ENCODE measurements at places on chromosomes 16 and 17.

GRCh38 chr16:68450741-68451255 is 2.5 kb upstream of the SMPD3 start:
- no peak for DNase-seq

GRCh38 chr17:42163113-42163512 is 8.3 kb upstream of the RAB5C start:
- DNase-seq = peak; percentile 33

- DNase-seq = no peak
Observed at GRCh38 chr17:75823257-75824041, 20.8 kb downstream of the UNC13D start.

GRCh38 chr17:42517516-42517915 is 18.5 kb upstream of the NAGLU start:
- peak; percentile 67 for DNase-seq

DNA sequence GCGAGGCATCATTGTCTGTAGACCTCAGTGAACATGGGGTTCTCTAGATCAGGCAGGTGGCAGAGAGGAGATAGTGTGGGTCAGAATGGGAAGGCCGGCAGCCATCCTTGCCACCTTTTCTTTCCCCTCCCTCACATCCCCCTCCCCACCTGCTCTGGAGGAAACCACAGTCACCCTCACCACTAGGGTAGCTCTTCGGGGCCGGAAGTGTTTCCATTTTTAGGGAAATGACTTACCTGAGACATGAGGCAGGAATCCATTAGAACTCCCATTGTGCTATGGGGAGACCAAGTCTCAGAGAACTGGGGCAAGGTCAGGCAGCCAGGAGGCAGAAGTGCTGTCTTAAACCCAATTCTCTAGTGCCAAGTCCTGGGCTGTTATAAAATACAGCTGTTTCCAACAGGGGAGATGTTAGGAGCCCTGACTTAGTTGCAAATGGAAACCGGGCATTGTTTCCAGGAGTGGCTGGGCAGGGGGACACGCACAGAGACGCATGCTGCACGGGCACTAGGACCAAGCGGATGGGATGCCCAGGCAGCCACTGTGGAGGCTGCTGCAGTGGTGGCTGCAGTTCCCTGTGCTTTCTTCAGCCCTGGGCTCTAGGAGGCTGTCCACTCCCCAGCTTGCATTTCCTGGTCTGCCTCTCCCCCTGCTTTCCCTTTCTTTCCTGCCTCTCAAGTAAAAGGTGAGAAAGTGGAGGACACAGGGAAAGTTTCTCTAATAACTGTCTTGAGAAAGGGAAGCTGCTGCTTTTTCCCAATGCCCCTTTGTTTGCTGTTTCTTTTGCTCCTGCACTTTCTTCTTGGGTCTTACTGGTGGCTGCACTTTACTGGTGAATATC is 2.8 kb downstream of the HAS3 start:
- no peak for DNase-seq

DNA sequence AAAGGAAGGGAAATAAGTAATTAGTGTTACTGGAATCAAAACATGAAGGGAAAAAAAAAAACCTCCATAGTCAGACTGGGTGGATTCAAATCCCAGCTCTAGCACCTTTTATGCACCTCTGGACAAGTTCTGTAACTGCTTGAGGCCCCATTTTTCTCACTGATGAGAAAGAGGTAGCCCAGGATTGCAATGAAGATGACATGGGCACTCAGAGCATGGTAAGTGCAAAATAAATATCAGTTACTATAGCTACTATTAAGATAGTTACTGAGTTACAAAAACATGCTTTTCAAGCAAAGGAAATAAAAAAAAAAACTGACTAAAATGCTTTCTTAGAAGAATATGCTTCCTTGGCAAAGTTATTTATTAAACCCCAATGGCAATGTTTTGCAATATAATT is 58.8 kb downstream of the CEP95 start:
- DNase-seq = no peak

DNA sequence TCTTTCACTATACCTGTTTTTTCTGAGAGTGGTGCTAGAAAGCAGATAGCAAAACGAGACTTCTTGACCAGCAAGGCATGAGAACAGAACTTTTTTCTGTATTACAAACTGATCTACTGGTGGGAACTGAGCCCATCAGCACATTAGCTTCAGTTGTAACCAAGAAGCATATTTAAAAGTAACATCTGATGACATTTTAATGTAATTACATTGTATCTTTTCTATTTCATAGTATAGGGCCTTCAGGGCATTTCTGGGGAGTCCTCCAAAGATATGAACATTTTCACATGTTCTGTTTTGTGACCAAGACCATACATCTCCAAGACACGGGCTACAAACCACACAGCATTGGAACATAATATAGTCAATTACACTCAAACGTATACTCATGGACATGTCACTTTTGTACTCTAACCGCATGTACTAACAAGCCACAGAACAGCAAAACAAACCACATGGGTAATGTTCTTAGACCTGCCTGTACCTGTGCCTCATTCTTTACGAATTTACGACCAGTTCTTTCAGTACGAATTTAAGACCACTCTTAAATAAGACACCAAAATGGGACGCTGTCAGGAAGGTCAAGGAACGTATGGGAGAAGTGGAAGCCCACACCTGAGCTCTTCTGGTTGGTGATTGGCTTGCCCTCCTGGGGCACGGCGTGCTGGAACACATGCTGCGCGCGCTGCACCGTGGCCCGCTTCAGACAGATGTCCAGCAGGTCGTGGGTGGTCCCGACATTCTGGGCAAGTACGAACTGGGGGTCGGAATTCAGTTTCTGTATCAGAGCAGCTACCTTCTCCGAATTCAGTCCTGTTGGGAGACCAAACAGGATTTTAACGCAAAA is 825 bp downstream of the BLMH start:
- DNase-seq = peak; percentile 36

- no peak for DNase-seq
Observed at GRCh38 chr16:54577651-54578128, 291.1 kb upstream of the IRX3 start.

- DNase-seq = no peak
Observed at GRCh38 chr16:66359811-66360608, 6.5 kb upstream of the CDH5 start.

DNA sequence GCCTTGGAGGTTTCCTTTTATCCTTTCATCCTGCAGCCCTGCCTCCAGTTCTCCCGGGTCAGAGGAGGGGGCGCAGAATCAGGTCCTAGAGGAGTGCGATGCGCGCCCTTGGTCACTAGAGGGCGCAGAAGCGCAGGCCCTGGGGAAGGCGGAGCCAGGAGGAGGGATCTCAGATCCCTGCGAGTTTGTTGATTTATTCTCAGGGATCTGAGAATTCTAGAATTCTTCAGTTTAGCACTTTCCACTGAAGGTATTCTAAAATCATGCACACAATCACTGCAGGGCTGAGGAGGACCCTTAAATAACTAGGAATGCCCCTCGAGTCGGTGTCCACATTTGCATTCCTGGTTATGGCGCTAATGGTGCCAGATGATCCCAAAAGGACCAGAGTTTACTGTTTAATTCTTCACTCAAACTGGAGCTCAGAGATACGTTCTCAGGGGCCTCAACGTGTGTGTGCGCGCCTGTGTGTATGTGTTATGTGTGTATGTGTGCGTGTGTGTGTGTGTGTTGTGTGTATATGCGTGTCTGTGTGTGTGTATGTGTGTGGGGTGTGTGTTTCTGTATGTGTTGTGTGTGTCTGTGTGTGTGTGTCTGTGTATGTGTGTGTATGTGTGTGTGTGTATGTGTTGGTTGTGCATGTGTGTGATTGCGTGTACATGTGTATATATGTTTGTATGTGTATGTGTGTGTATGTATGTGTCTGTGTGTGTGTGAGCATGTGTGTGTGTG is 6.9 kb upstream of the ELAC2 start:
- DNase-seq = peak; percentile 55

GRCh38 chr16:24776501-24777220 is 47.2 kb downstream of the TNRC6A start:
- DNase-seq = no peak

- DNase-seq = no peak
Observed at GRCh38 chr17:42639525-42640113, 19.5 kb upstream of the TUBG2 start.

- DNase-seq = peak; percentile 63
Observed at GRCh38 chr16:12819126-12820117, 15.7 kb upstream of the CPPED1 start.

GRCh38 chr17:13812350-13812749 is 210.6 kb upstream of the HS3ST3A1 start:
- DNase-seq = no peak

- DNase-seq = no peak
Observed at GRCh38 chr16:29146266-29146665, 161.4 kb downstream of the LAT start.

GRCh38 chr17:27506348-27507218 is 50.3 kb downstream of the KSR1 start:
- DNase-seq = no peak

DNA sequence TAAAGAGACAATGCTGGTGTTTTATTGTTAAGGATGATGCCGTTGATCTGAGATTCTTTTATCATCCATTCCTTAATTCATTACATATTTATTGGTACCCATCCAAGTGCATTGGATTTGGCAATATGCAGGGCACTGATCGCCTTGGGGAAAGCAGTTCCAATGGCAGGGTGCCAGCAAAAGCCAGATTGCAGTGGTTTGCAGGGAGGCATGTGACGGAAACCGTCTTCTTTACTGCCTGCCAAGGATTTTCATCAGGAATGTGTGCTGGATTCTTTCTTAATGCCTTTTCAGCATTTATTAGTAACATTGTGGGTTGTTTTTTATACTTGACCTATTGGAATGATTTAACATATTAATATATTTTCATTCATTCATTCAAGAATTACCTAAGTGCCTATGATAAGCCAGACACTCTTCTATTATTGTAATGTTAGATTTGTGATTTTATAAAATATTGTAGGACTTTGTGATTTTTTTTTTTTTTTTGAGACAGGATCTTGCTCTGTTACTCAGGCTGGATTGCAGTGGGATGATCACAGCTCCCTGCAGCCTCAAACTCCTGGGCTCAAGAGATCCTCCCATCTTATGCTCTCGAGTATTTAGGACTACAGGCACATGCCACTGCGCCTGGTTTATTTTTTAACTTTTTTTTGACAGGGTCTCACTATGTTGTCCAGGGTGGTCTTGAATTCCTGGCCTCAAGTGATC is 93.4 kb upstream of the TNRC6A start:
- no peak for DNase-seq

DNA sequence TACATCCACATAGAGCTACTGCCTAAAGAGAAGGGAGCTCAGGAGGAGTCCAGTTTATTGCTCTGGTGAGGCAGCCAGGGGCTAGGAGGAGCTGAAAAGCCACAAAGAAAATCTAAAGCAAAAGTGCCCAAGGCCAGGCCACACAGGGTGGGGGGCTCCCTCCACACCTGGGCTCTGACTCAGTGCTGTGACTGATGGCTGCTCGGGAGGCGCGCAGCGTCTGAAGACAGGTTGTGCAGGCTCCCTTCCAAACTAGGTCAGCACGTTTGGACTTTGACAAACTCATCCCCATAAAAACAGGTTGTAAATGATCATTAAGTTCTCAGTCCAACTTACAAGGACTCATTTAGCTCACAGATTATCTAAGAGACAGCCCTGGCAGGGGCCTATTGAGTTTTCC is 22.2 kb upstream of the LCMT1 start:
- no peak for DNase-seq

GRCh38 chr17:76265624-76266243 is 586 bp downstream of the UBALD2 start:
- DNase-seq = peak; percentile 60

GRCh38 chr16:72220875-72221629 is 49.1 kb upstream of the PMFBP1 start:
- DNase-seq = no peak

DNA sequence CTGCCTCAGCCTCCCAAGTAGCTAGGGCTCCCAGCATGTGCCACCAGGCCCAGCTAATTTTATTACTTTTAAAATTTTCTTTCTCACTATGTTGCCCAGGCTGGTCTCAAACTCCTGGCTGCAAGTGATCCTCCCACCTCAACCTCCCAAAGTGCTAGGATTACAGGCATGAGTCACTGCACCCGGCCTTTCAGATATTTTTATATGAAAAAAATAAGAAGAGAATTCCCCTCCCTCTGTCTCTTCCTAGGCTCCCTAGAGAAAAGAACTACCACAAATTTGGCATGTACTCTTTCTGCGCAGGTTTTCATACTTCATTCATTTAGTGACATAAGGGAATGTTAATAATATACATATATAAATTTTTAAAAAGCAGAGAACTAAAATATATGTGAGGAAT is 21.7 kb upstream of the SMURF2 start:
- DNase-seq = no peak

GRCh38 chr17:7650509-7651096 is at the start of gene ATP1B2:
ATP1B2 (plus strand) TSS chr17:7650926; CDS start chr17:7651519, 593 bp downstream.
- DNase-seq = peak; percentile 69

DNA sequence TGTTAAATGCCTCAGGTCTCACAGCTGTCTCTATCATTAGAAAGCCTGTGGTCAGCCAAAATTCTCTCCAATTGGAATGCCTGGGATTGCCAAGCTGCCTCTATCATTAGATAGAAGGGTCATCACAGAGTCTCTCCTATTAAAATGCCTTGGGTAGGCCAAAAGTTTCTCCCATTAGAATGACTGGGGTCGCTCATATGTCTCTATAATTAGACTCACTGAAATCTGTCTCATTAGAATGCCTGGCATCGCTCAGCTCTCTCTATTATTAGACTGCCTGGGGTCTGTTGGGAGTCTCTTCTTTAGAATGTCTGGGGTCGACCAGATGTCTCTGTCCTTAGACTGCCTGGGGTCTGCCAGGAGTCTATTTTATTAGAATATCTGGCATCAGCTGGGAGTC is 2265.1 kb downstream of the TP53TG3F start:
- DNase-seq = no peak

DNA sequence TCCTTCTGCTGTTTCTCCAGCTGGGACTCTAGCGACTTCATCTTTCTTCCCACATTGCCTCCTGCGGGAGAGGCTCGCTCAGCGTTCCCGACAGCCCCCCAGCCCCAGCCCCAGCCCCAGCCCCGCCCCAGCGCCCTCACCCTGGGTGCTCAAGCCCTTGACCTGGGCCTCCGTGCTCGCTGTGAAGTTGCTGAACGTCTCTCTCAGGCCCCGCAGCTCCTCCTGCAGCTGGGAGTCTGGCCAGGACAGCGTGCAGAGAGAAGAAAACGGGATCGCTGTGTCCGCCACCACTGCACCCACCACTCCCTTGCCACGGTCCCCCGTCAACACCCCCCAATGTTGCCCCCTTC is 2.4 kb downstream of the ASGR1 start:
- no peak for DNase-seq

DNA sequence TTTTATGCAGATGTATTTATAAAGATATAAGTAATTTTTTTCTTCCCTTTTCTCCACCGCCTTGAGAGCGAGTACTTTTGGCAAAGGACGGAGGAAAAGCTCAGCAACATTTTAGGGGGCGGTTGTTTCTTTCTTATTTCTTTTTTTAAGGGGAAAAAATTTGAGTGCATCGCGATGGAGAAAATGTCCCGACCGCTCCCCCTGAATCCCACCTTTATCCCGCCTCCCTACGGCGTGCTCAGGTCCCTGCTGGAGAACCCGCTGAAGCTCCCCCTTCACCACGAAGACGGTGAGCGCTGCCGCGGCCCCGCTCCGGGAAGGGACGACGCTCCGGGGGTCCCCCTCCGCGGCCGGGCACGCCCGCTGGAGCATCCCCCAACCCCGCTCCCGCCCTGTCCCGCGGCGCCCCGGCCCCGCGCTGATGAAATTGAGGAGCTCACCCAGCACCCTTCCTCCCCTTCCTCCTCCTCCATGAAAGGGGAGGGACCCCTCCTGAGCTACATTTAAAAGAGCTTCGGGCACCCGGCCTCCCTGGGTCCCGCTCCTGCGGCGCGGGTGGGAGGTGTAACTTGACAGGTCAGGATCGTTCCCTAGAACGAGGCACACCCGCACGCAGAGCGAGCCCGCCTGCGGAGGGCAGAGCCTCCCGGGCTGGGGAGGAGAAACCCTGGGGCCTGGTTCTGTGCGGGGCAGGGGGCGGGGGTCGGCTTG is 706 bp downstream of the HLF start:
- no peak for DNase-seq

- no peak for DNase-seq
Observed at GRCh38 chr17:49370971-49371834, 9.2 kb upstream of the ZNF652 start.

All from T-helper 2 cell treated with Interferon-gamma antibody and Interleukin-4, amounts not matched to agents 5 μg/mL and 100 μg/mL, for 36 hours (primary cell).